Temporal lobe (tissue), 4 donors: ENCODE measurements at places on chromosomes 13 and 19. TPM values are rescaled to one million over a fixed set of nuclear protein-coding genes. Genes with fewer than 3 reads are reported as not detected.

The C19orf73 gene
- 0.25 TPM for total RNA-seq

The CHST8 gene
- total RNA-seq: 5.9 TPM

The TUBA3C gene
- not detected for total RNA-seq

The SERPINE3 gene
- under 0.01 TPM for total RNA-seq

The CD320 gene
- total RNA-seq: 15.5 TPM

The GDF15 gene
- 0.74 TPM for total RNA-seq

The ADAMTSL5 gene
- total RNA-seq: under 0.01 TPM

The ZNF266 gene
- 18.2 TPM for total RNA-seq

The LYPD5 gene
- 2.7 TPM for total RNA-seq

The SEMA6B gene
- 32.0 TPM for total RNA-seq

The TTC9B gene
- total RNA-seq: 32.0 TPM

The ANKLE1 gene
- total RNA-seq: 0.74 TPM

The KLK4 gene
- not detected for total RNA-seq

The FCAR gene
- total RNA-seq: 0.98 TPM

The EXOC3L2 gene
- under 0.01 TPM for total RNA-seq

The EDDM13 gene
- total RNA-seq: not detected

The ISYNA1 gene
- 80.4 TPM for total RNA-seq

The FCER2 gene
- under 0.01 TPM for total RNA-seq

The PSENEN gene
- total RNA-seq: 9.8 TPM

The PGPEP1 gene
- 15.5 TPM for total RNA-seq

The CD33 gene
- not detected for total RNA-seq

The GNA15 gene
- total RNA-seq: 0.25 TPM

The SIGLEC14 gene
- under 0.01 TPM for total RNA-seq

The KLHL1 gene
- total RNA-seq: 69.3 TPM

The SLC5A5 gene
- 1.5 TPM for total RNA-seq

The GIPR gene
- total RNA-seq: 0.25 TPM

The CYP2F1 gene
- not detected for total RNA-seq

The FFAR1 gene
- not detected for total RNA-seq

The KLK7 gene
- not detected for total RNA-seq

The CPT1C gene
- 40.6 TPM for total RNA-seq

The ATP4B gene
- not detected for total RNA-seq

The CEACAM19 gene
- 1.7 TPM for total RNA-seq

The GSX1 gene
- total RNA-seq: under 0.01 TPM

The RNF6 gene
- 16.2 TPM for total RNA-seq

The MBD3L3 gene
- not detected for total RNA-seq

The CYP4F12 gene
- under 0.01 TPM for total RNA-seq

The MEGF8 gene
- 56.5 TPM for total RNA-seq

The S1PR5 gene
- total RNA-seq: under 0.01 TPM

The RGL3 gene
- total RNA-seq: 0.25 TPM

The KRTDAP gene
- total RNA-seq: 0.49 TPM

The MUC16 gene
- total RNA-seq: not detected

The AKT2 gene
- 36.9 TPM for total RNA-seq

The PODNL1 gene
- not detected for total RNA-seq

The PAF1 gene
- 21.6 TPM for total RNA-seq

The POSTN gene
- total RNA-seq: 6.4 TPM

The LRRC8E gene
- total RNA-seq: under 0.01 TPM

The ZNF677 gene
- total RNA-seq: 35.2 TPM

The SBK3 gene
- not detected for total RNA-seq

The SMIM44 gene
- not detected for total RNA-seq

The CCDC194 gene
- not detected for total RNA-seq

The DNAAF3 gene
- 0.49 TPM for total RNA-seq

The MISP3 gene
- 1.7 TPM for total RNA-seq
